Inflammatory macrophage (primary cell): ENCODE measurements at places on chromosomes 5 and 9.

DNA sequence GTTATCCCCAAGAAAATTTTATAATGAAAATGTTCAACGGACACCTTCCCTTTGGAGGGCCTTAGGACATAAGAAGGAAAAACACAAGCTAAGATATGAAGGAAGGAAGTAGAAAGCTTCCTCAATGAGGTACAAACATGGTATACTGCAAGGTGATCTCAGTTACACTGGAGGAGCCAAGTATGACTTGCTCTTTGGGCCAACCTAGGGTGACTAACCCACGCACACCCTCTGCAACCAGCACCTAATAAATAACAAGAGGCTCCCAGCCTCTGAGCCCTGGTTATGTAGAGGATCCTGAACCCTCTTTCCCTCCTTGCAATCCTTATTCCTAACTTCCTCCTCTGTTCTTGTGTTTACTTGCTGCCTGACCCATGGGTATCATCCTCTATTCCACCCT lies 38.3 kb upstream of the KCNV2 start:
- DNase-seq: no peak

GRCh38 chr5:80254767-80255430 lies 949 bp downstream of the SERINC5 start:
- no peak for DNase-seq

DNA sequence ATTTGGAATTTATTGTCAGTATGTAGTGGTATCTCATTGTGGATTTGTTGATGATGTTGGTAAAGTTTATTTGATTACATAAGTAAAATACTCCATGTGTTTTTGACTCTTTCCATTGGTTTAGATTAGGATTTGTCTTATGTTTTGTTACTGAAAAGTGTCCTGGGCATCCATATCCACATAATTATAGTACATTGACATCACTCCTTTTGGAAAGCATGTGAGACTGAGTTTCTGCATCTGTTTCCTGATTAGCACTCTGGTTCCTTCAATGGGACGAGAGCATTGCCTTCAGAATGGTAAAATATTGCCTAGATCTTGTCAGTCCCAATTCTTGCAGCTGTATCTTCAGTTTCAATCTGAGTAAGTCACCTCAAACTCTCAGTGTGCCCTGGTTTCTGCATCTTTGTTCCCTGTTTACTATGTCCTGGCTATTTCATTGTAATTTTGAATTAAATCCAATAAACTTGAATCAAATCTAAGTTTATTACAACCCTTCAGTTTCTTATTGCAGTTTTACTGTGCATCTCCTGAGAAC lies 128.1 kb downstream of the FBXO38 start:
- no peak for DNase-seq

DNA sequence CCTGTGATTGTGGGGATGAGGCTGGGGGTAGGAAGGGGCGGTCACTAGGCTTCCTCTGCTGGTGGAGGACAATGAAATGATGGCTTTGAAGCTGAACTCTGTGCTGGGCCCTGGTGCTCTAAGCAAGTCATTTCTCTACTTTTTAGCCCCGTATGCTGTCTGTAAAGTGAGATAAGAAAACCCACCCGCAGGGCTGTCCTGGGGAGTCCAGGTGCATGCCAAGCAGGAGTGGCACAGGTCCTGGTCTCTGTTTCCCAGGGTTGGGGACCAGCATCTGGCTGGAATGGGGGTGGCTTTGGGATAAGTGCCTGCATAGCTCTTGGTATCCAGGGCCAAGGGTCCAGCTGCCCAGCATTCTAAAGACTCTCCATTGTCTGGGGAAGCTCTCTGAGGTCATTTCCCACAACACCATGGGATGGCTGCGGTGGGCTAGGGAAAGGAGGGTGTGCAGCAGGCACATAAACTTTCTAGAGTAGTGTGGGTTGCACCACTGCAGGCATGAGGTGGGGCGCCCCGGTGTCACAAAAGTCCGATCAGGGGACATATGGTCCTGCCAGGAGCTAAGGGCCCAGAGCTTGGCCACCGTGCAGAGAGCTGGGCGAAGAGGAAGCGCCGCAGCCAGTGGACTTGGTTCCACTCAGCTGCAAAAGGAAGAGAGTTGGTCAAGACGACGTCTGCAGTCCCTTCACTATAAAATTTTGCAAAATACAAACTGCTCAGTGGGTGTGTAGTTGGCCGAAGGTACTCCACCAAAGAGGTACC lies 25.6 kb upstream of the GTF3C5 start:
- no peak for DNase-seq

GRCh38 chr5:131647048-131647769 lies 12.2 kb upstream of the RAPGEF6 start:
- DNase-seq: peak; percentile 15

GRCh38 chr9:120875195-120875565 lies 1.8 kb downstream of the PHF19 start:
- DNase-seq: no peak

DNA sequence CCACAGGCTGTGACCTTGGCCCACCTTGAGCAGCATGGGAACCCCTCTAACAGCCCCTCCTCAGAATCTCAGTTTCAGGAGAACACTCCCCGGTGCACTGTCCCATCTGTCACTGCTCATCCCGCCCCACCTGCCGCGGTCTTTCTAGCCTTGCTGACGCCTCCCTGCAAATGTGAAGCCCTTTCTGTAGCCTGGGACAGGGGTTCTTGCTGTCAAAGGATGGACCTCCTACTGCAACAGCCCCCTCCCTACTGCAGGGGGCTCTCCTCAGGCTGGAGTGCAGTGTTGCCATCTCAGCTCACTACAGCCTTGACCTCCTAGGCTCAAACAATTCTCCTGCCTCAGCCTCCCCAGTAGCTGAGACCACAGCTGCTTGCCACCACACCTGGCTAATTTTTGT lies 20.0 kb downstream of the OR2V1 start:
- no peak for DNase-seq

DNA sequence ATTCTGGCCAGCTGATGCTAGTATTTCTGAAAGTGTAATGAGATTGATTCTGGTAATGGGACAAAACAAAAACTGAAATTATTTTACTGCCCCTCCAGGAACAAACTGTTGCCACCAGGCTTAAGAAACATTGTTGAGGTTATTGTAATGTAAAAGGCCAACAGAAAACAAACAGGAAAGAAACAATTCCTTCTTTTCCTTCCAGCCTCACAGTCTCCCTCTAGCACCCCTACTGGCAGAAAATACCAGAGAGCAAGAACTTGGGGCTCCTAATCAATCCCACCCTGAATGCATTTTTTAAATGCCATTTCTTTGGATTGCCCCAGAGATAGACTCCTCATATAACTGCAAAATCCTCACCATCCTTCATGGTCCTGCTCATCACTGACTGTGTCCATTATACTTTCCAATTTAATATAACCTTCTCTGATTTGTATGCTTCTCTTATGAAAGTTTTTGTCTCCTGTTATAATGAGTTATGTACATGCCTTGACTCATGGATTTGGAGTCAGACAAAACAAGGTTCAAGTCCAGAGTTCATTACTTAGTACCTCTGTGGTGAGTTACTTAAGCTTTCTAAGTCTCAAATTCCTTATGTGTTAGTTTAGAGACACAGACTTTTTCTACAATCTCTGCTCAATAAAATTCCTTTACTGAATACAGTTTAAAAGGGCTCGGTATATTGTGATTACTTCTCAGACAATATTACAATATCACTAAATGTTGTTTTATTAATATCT lies 157.9 kb upstream of the FBN2 start:
- DNase-seq: no peak

- DNase-seq: no peak
Measured at GRCh38 chr9:124348831-124349230, 66.4 kb downstream of the PSMB7 start.

DNA sequence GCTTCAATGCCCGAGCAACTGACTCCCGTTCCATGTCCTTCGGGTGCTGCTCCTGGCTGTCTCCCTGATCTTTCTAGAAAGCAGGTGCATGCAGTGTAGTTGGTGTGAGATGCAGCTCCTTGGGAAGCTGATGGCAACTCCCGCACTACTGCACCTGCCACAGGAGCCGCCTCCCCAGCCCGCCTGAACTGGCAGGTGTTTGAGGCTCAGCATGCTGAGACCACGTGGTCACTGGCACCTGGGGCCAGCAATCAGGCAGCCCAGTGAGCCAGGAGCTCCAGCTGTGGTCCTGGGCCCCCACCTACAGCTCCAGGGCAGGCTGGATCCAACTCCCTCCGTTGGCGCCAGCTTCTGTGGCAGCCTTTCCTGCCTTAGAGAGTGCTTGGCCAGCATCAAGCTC lies 111.5 kb downstream of the ICE1 start:
- DNase-seq: no peak

DNA sequence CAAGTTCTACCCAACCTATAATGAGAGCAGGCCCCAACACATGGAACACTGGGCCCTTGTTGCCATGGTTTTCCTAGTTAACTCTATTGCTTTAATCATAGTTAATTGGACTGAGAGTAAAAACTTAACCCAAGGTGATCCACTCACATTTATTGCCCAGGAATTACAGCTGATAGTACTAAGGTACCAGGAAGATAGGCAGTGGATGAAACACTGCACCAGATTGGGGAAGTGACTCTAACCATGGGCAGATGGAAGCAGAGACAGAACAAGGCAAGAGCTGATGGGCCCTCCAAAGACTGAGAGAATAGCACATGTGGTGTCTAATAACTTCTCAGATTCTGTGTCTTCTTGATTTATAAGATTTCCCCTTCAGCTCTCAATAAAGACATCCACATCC lies 145.7 kb upstream of the TRIM32 start:
- no peak for DNase-seq

DNA sequence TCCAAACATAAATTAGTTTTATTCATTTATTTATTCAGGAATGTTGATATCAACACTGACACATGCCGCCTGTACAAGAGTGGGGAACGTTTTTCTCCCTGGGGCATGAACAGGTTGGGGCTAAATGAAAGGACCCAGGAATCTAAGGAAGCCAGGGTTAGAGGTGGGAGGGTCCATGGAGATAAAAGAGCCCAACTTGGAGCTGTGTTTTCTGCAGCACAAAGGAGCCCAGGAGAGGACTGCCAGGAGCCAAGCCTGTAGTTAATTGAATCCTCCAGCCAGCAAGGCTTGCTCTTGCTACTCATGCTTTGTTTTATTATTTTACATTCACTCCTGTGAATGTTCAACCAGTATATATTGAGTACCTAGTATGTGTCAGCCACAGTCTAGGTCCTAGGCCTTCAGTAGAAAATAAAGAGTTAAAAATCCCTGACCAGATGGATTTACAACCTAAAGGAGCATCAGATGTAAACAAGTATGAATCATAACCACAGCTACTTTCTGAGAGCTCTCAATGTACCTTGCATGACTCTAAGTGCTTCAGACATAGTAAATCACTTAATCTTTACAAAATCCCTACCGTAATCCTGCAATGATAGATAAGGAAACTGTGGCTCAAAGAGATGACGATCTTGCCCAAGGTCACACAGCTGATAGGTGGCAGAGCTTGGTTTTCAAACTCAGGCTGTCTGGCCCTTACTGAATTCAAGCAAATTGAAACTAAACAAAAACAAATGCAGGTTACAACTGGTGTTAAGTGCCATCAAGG lies 69.8 kb downstream of the ASTN2 start:
- DNase-seq: no peak

DNA sequence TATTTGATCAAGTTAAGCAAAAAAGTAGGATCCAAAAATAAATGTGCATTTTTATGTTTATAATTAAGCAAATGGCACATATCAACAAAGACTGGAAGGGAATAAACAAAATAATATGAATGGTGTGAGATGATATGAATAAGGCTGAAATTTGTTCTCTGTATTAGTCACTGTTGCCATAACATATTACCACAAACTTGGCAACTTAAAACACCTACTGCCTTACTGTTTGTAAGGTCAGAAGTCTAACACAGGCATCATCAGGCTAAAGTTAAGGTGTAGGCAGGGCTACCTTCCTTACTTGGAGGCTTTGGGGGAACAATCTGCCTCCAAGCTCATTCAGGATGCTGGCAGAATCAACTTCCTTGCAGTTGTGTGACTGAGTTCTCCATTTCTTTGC lies 19.3 kb downstream of the PGGT1B start:
- DNase-seq: no peak

DNA sequence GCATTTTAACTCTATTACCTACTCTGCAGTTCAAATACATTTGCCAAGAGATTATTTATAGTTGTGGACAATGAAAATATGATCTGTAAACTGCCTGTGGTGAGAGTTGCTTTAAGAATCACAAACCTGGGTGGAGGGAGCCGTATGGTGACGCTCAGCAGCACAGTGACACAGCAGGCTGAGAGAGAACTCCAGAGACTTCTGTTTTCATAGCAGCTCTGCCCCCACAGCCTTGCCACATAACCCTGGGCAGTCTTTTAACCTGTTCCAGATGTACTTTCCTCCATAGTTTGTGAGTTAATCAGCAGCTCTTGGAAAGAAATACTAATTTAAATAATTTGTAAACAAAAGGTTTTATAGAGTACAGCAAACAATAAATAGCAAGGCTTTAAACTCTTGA lies 450.5 kb downstream of the ELAVL2 start:
- no peak for DNase-seq

DNA sequence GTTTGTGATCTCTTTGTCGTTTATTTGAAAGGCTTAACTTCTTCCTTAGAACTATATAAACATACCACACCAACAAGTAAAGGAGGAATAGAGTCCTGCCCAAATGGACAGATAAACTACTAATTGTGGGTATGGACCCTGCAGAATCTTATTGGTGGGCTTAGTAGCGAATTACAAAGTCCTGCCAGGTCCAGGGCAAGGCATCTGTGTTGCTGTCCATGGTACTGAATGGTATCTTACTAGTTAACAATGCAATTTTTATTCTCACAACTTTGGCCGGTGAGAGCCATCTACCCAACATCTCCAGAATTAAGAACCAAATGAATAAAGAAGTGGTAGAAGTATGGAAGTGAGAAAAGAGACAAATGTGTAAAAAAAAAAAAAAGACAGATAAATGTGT lies 1782.4 kb upstream of the WWC1 start:
- DNase-seq: no peak

DNA sequence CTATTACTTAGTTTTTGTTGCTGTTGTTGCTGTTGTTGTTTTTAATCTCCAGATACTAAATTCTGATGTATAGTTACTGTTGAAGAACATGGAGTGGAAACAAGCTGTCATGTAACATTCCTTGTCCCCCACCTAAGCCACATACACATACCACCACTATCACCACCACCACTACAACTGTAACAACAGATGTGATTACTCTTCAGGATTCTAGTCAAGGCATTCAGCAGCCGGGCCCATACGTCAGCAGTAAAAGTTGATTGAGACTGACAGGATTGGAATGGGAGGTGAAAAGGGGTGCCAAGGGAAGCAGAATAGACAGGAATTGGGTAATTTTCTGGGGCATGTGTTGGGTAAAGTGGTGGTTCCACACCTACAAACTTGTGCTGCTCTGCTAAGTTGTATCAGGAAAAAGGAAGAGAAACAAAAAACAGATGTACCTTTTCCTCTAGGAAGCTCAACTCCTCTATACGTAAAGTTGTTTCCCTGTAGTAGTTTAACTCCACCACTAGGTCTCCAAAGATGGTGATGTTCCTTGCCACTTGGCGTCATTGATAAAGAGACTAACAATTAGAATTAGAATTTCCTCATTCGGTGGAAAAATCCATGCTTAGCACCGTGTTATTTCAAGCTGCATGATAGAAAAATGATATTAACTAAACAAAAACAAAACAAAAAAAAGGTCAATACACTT lies 138.6 kb downstream of the ARRDC3 start:
- DNase-seq: no peak
